Left lung (tissue), 14 donors: ENCODE measurements at places on chromosomes 11 and 22. TPM values are rescaled to one million over a fixed set of nuclear protein-coding genes. Genes with fewer than 3 reads are reported as not detected.

Gene PNPLA3
- polyA plus RNA-seq: 0.45 TPM

Gene SEC14L2
- polyA plus RNA-seq: 11.6 TPM

Gene KRTAP5-11
- polyA plus RNA-seq: 0.58 TPM

Gene SERHL2
- polyA plus RNA-seq: 10.1 TPM

Gene SYT12
- polyA plus RNA-seq: 0.10 TPM

Gene CRYBB2
- polyA plus RNA-seq: 0.75 TPM

Gene CARD16
- 23.6 TPM for polyA plus RNA-seq

Gene TIMP3
- polyA plus RNA-seq: 171 TPM

Gene KRTAP5-10
- 0.27 TPM for polyA plus RNA-seq

Gene WT1
- 3.4 TPM for polyA plus RNA-seq

Gene MFNG
- polyA plus RNA-seq: 21.5 TPM
